ENCODE measurements at places on chromosomes 2 and 18.
A peak's percentile ranks its signal among the peaks of the same experiment; 100 is the strongest.

DNA sequence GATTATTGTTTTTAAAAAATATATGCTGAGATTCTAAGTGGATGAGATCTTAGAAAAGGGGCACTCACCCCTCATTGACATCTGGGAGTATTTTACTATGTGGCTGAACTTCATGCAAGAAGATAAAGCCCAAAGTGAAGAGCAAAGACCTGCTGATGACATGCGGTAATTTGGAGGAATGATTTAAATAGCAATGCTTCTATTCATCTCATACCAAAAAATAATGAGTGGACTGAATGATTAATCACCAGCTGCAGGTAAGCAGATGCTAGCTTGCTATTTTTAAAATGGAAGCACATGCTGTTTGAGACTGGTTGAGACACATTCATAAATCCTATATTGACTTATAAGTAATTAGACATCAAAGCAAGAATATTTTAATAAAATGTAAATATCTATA is 12.7 kb upstream of the CDK15 start:
- no peak for DNase-seq

DNA sequence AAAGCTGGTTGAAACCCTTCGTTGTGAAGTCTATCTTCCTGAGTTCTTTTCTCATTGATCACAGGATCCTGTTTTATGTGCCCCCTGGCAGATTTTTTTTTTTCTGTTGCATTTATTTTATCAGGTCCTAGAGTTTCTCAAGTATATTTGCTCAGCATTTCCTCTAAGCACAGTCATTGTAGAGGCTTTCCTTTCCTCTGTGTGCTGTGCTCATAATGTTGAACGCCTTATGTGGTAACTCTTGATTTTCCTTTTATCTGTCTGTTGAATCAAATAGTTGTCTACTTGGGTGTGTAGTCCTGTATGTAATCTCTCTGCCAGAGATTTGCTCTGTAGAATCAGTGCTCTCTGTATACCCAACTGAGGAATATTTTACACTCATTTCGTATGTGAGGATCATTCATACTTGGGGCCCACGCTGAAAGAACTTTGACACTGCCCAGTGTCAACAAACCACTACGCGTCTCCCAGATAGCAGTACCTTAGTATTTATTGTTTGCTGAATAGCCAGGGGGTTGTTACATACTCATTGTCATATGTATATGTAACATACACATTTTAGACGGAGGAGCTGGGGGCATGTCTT is 118.2 kb downstream of the CTNNA2 start:
- no peak for DNase-seq

DNA sequence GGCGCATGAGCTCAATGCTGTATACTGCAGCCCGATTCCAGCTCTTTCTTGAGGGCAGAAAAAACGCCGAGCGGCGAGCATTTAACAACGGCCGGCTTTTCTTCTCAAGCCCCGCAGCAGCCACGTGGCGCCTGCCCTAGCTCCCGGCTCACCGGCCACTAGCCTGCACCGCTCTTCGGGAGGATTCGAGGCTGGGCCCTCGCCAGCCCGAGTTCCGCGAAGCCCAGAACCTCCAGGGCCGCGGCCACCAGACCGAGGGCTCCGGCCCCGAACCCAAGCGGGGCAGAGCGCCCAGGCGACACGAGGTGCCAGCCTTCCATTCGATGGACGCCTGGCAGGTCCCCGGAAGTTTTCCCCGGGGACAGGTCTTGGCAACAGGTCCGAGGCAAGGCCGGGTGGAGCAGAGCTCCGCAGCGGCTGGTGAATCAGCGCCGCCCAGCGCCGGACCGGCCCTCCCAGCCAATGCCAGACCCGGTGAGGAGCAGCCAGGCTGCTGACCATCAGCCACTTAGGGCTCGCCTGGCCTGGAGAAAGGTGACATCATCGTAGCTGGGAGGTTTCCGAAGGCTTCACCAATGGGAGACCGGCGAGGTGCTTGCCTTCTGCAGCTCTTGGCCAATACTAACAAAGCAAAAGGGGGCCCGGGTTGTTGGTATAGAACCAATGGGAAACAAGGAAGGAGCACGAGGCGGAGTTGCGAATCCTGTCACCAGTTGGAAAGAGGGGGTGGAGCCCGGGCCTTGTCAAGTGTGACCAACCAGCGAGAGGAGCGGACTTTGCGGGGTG is 552 bp upstream of the MXD1 start:
- DNase-seq: peak; percentile 99

- DNase-seq: no peak
Measured at GRCh38 chr2:3603536-3604206, 8.8 kb downstream of the COLEC11 start.

DNA sequence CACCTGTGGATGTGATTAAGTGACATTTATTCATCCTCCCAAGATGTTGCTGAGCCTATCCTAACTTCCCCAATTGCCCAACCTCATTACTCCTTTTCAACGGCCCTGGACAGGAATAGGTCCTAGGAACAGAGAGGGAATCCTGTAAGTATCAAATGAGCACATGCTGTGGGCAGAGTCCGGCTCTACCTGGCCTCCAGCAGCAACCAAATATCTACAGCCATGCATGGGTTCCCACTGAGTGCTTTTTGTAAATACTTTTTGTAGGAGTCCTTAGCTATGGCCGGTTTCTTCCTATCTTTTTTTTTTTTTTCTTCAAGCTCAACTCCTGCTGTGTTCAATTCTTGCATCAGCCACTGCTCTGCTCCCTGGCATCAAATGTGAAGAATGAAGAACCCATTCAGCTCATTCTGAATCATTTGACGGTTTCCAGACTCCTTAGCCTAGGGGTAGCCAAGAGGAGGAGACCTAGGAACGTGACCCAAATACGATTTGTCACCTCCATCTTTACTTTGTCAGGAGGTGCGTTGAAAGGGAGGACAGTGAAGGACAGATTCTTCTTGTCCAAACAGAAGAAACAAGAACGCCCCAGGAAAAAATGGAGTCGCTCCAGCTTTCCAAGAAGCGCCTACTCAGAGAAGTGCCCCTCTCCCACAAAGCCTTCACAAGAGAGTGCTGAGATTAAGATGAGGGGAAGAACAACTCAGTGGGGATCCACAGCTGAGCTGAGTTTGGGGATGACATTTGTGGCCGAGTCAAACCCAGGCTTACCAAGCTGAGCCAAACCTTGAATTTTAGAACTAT is 46.7 kb upstream of the LCLAT1 start:
- DNase-seq: no peak

DNA sequence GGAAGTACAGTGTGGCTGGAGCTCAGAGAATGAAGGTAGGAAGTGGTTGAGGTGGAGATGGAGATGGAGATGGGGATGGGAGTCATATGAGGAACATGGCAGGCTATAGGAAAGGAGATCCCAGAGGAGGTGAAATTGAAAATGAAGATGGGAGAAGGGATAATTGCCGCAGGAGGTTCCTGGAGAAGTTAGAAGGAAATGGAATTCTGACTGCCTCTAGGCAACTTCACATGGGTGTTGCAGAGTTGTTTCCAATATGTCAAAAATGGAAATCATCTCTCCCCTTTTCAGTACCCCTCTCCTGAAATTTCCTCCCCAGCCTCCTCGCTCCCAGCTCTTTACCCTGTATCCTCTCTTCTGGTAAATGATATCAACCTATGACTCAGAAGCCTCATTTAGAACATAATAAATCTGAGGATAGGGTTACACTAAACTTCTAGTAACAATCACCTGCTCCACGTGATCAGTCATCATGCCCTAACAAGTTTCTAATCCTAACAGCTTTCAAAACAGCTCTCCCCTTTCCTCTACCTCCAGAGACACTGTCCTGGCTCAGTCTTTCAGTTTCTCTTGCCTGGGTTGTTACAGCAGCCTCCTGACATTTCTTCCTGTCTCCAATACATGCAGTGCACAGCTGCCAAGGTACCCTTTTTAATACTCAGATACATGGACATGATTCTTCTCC is 201.9 kb upstream of the RBMS1 start:
- no peak for DNase-seq

GRCh38 chr2:151946899-151947812 is 118.9 kb upstream of the ARL5A start:
- peak; percentile 33 for DNase-seq

DNA sequence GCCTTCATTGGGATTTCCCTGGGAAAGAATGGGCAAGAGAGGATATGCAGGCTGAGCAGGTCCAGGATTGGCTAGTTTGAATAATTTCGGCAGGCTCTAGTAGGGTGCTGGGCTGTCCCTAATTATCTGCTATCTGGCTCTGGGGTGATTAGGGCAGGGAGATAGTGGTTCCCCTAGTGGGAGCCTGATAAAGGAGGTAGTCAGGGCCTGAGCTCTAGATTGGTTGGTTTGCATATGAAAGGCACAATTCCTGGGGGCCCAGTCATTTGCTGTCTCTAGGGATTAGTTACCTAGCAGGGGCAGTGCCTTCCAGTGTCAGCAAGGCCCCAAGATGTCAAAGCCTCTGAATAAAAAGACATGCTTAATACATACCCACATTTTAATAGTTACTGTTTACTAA is 690.1 kb upstream of the KLHL29 start:
- no peak for DNase-seq

DNA sequence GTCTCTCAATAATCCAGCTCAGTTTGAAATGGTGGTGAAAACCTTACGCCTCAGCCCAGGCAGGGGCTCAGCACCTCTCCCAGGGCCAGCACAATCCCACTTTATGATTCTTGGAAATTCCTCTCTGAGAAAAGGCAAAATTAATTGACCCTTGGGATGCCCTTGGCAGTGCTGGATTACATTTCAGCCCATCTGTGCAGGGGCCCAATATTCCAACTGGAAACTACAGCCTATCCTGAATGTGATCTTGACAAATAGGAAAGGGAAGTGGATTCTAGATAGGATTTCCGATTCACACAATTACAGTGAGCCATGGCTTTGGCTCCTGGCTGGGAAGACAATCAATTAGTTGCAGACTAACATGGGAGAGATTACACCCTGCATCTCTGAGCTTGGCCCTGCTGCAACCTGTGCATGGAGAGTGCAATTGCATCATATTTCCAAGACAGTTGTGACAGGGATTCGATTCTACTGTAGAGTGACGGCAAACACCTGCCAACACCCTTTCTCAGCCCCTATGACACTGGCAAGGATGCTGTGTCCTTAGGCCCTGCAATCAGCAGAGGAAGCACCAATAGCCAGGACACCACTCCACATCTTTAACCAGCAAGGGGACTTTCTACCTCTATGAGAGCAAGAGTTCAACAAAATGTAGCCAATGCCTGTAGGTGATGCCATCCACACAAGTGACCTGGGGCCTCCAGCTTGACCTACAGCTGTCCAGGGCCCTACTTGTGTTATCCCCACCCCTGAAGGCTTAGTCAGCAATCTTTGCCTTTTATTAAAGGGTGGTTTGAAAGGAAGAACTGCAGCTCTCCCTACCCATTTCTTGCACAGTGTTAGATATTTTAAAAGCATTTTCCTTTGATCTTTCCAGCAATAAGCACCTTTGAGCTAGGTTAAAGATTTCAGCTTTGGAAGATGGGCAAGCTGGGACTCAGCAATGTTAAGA is 187.2 kb upstream of the HS6ST1 start:
- no peak for DNase-seq

DNA sequence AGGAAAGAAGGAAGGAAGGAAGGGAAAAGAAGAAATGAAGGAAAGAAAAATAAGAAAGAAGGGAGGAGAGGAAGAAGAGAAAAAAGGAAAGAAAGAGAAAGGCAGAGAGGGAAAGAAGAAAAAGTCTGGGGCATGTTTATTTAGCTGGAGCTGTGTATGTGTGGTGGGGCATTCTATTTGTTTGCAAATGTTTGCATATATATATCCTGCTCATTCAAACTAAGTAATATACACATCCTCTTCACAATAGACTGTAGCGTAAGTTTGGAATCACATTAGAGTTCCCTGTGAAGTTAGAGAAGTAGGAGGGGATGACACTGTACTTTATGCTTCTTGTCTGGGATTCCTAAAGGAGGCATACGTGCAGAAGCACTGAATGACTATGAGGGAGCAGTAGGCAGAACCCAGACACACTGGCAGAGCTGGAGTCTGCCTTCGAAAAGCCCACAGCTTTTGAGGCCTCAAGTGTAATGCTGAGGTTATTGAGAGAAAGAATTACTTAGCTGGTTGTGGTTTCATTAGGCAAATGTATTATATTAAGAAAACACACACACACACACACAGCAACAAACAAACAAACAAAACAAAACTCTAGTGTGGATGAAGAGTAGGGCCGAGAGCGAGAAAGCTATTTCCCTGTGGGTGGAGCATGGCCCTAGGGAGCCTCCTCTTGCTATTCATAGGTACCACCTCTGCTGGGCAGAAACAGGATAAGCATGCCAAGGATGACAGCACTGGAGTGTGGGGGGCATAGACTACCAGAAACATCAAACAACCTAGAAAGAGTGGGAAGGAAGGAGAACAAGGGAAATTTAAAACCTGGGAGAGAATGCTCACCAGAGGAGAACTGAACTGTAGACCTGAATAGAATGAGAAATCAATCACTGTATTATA is 905.1 kb upstream of the NXPH2 start:
- DNase-seq: no peak

DNA sequence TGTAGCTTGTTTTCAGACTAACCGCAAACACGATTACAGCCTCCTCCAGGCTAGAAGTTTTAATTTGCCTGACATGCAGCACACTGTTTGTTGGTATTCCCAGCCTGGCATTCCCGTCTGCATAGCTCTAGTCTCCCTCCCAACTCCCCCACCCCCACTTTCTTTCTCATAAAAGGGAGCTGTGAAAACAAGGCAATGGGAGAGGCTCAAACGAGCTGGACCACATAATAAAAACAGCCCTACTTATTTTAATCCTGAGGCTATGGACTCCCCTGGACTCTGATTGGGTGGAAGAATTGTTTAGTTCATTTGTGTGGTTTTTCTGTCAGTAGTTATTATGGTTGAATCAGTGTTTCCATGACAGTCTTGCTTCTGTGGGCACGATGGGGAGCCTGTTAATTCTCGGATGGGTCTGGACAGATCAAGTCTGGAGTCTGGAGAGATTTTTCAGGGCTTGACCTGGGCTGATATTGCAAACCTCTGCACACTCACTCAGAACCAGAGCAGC is 1.2 kb downstream of the STON1 start:
- no peak for DNase-seq

- no peak for DNase-seq
Measured at GRCh38 chr18:46756559-46757201, at the start of gene ST8SIA5. Gene ST8SIA5 (minus strand): TSS chr18:46757053. CDS start chr18:46756508, 545 bp downstream.

DNA sequence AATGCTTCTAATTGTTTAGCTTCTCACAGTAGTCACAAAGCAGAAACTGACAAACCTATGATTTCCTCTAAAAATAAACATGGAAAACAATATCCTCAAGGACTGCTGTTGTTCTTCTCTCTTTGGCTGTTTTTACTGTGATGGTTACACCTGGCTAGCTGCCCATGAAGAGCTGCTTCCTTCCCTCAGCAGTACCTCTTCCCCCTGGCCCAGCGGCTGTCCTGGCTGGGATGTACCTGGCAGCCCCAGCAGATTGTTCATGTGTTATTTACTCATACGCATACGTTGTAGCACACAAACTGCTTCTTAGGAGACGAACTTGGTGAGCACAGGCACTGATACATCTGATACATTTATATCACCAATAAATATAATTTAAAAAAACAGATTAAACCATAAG is 27.4 kb downstream of the NEMP2 start:
- DNase-seq: no peak

GRCh38 chr2:230498506-230499107 is 82.6 kb downstream of the SP100 start:
- DNase-seq: no peak

GRCh38 chr18:74935434-74935833 is 273.5 kb downstream of the PTGR3 start:
- DNase-seq: no peak
